ENCODE measurements at places on chromosomes 11 and 22.
A peak's percentile ranks its signal among the peaks of the same experiment; 100 is the strongest.

- DNase-seq: no peak
Observed at GRCh38 chr22:33793475-33793874, 126.8 kb downstream of the LARGE1 start.

DNA sequence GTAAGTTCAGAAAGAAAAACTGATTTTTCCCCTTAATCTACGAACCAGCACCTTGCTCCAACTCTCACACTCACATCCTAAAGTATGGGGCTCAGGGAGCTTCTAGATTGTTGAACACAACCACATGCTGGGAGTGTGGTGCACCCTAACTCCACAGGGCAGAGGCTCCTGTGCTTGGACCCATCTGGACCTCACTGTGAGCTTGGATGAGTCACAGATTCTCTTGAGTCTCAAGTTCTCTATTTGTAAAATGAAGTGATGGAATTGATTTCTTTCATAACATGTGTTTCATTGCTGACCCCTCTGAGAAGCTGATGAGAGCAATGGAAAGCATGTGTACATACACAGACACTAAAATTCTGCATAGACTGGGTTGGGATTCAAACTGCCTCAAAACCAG is 109.7 kb downstream of the PGR start:
- DNase-seq: no peak

- DNase-seq: no peak
Observed at GRCh38 chr11:123577081-123577598, 77.3 kb downstream of the SCN3B start.

GRCh38 chr22:49923445-49923844 is 5.0 kb downstream of the CRELD2 start:
- DNase-seq: no peak

DNA sequence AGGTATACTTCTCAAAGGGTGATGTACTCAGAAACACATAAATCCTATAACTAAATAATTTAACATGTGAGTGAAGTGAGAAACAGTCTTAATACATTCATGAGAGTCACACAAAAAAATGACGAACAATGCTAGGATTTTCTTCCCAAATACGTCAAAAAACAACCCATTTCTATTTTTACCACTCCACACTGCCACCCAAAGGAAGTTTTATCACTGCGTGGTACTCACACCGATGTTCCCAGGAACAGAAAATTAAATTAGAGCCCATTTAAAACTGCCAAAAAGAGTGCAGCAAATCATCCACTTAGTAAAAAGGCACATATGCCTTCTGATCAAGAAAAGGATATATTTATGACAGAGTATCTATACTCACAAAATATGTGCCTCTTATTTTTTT is 710.9 kb upstream of the FAT3 start:
- DNase-seq: no peak

GRCh38 chr22:20866736-20867135 is 7.9 kb downstream of the SNAP29 start:
- no peak for DNase-seq

- DNase-seq: peak; percentile 45
Observed at GRCh38 chr11:22634897-22635629, 9.4 kb upstream of the FANCF start.

- DNase-seq: peak; percentile 51
Observed at GRCh38 chr11:45105233-45105983, 41.0 kb upstream of the PRDM11 start.

DNA sequence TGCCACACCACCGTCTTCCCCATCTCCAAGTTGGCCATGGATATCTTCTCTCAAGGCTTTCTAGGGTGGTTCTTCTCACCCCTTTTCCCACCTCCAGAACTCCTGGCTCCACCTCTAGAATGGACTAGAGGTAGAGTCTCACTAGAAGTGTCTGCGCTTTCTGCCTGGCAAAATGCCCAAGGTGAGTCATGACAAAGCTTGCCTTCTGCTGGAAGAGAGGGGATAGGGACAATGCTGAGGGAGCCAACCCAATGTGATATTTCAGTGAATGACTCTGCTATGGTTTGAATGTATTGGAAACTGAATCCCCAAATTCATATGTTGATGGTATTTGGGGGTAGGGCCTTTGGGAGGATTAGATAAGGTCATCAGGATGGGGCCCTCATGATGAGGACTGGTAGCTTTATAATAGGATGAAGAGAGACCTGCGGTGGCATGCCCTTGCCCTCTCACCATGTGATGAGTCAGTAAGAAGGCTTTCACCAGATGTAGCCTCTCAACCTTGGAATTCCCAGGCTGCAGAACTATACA is 4.1 kb upstream of the CD82 start:
- no peak for DNase-seq

DNA sequence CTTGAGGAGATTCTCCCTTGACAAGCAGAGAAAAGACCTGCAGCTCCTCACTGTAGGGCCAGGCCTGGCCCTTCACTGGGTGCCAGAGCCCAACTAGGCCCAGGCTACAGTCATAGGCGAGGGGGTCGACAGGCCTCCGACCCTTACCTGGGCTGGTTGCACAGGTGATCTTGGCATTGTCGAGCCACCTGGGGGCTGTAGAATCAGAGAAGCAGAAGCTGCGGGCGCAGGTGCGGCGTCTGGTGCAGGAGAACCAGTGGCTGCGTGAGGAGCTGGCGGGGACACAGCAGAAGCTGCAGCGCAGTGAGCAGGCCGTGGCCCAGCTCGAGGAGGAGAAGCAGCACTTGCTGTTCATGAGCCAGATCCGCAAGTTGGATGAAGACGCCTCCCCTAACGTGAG is 6.9 kb upstream of the RAB1B start:
- no peak for DNase-seq

DNA sequence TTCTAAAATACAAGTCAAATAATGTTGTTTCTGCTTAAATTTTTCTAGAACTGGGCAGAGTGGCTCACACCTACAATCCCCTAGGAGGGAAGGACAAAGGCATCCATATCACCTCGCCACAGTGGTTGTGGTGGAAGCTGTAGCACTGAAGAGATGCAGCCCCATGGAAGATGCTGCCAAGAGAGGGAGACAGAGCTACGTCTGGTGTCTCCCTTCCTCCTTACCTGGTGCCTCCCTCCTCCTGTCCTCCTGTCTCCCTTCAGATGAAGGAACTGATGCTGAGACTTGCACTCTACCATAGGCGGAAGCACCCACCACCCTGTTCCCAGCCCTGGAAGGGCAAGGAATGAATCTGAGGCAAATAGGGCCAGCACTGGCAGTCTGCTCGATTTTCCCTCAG is 22.3 kb downstream of the MMP27 start:
- DNase-seq: no peak

GRCh38 chr22:25202290-25202921 is 2.7 kb downstream of the CRYBB3 start:
- no peak for DNase-seq

DNA sequence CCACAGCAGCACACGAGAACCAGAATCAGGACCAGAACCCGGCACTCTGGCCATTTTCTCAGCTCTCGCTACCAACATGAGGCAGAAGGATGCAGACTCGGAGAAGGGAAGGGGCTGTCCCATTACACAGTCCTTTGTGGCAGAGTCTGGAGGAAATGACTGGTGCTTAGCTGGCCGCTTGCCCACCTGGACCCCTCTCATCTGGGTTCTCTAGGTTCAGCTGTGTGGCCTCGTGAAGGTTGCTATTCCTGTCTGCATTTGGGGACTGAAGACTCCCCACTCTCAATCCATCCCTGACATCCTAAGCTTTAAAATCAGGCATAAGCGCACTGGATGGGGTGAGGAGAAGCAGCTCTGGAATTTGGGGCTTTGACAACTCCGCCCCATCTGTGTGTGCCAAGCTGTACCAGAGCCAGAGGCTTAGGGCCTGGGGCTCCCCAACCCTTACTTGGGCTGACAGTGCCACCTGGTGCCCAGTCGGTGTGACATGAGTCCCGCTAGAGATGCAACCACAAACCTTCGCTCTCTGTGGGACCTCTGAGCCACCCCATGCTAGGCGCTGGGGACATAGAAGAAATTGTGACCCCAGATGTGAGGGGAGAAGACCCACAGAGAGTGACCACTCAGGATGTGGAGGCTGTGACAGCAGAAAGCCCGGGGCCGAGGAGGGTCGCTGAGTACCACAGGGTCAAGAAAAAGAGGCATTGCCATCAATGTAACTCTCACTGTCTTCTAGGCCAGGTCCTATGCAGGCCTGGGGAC is 35.8 kb upstream of the FCHSD2 start:
- peak; percentile 11 for DNase-seq

GRCh38 chr11:25163421-25163820 is 666.6 kb downstream of the LUZP2 start:
- DNase-seq: no peak

DNA sequence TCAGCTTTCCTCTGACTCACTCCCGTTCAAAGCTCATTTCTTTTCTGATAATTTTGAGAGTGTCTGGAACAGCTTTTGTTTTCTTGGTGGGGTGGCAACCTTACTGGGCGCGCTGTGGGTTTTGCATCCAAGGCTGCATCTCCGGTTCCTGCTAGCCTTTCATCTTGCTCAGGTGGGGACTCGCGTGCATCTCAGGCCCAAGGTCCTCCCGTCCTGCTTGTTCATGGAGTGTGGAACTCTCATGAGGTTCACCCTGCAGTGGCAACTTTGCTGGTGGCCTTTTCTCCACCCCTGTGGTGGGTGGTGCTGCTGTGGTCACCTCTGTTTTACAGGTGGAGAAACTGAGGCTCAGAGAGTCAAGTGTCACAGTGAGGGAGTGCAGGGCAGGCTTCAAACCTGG is 25.6 kb downstream of the MCM5 start:
- no peak for DNase-seq

DNA sequence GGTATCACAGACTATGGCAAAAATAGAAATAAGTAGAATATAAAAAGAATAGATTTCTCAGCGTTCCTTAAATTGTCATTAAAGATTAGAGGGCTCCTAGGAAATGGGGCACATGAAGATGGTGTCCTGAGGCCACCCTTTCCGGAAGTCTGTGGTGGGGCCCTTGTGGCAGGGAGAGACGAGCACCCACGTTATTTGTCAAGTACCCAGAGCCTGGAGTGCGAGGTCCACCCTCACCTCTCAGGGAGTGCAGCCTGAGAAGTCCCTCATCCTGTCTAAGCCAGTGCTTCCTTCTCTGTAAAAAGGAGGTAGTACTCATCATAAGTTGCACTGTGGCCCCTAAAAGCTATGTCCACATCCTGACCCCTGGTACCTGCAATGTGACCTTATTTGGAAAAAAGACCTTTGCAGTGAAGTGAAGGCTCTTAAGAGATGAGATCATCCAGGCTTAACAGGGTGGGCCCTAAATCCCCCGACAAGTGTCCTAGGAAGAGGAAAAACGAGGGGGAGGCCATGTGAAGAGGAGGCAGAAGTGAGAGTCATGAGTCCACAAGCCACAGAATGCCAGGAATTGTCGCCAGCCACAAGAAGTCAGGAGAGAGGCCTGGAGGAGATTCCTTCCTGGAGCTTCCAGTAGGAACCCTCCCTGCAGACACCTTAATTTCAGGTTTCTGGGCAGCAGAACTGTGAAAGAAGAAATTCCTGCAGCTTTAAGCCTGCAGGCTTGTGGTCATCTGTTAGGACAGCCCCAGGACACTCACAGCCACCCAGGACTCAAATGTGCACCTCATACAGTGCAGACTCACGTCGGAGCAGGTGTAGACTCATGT is 76.8 kb upstream of the CCND1 start:
- no peak for DNase-seq

DNA sequence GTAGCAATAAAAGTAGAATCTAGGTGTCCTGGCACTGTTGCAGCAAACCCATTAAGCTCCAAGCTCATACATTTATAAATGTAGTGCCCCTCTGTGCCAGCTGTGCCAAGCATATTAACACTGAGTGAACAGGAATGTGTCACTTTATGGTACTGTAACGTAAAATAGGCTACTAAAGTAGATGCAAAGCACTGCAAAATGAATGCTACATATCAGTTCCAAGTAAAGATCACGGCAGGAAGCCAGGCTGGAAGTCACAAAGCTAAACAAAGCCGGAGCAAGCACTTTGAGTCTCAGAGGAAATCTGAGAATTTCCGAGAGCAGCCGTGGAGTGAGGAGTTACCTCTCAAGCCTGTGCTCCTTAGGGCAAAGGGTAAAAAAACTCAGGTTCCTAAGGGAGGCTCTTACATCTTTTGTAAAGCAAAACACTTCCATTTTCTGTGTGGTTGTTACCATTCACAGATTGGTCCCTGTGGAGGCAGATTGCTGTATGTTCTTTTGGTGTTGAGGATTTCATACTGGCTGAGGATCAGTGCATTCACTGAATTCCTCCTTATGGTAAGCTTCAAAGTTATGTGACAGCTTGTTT is 85.7 kb downstream of the WNT11 start:
- DNase-seq: no peak

- no peak for DNase-seq
Observed at GRCh38 chr11:74135127-74135840, 35.5 kb downstream of the C2CD3 start.

GRCh38 chr11:76732643-76733042 is 50.5 kb upstream of the TSKU start:
- DNase-seq: no peak

DNA sequence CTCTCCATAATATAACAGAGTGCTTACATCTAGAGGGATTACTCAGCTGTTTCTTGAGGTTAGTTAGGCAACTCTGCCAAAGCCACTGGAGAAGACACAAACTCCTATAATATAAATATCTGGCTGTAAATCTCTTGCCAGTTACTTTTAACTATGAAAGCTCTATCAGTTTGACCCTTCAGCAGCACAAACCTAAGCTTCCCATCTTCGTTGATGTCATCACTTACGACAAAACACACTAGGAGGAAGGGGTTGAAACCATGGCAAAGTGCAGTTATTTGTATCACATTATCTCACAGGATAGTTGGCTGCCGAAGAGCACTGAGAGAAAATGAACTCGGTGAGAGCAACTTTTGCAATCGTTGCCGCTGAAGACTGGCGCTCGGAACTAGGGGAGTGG is 922.1 kb downstream of the OPCML start:
- no peak for DNase-seq
